ENCODE measurements at places on chromosomes 1 and 21.

DNA sequence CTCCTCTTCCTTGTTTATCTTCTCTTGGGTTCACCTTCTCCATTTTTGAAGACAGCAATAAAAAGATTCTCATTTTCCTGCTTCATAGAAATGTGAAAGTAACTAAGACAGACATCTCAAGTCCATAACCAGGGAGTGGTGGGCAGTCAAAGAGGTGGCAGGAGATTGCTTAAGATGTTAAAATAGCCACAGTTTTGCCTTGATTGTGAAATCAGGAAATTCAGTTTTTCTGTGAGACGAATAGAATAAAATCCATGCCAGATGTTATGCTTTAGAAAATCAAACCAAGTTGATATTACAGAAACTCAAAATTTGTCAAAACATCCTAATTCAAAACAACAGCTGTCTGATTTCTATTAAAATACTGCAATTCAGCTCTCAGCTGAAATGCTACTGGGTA is 57.2 kb downstream of the TNN start:
- no peak for DNase-seq

GRCh38 chr1:2797741-2798016 is 3.8 kb downstream of the TTC34 start:
- DNase-seq: no peak

DNA sequence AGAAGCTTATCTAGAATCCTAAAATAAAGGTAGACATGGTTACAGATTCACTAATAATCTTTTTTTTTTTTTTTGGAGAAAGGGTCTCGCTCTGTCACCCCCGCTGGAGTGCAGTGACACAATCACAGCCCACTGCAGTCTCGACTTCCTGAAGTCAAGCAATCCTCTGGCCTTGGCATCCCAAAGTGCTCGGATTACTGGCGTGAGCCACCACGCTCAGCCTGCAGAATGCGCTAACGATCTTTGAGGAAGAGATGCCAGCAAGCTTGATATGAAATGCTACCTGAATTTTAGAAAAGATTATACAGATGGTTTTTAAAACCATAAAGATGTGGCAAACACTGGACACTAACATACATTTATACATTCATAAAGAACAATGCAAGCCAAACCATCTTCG is 4.1 kb upstream of the GNPAT start:
- DNase-seq: no peak

DNA sequence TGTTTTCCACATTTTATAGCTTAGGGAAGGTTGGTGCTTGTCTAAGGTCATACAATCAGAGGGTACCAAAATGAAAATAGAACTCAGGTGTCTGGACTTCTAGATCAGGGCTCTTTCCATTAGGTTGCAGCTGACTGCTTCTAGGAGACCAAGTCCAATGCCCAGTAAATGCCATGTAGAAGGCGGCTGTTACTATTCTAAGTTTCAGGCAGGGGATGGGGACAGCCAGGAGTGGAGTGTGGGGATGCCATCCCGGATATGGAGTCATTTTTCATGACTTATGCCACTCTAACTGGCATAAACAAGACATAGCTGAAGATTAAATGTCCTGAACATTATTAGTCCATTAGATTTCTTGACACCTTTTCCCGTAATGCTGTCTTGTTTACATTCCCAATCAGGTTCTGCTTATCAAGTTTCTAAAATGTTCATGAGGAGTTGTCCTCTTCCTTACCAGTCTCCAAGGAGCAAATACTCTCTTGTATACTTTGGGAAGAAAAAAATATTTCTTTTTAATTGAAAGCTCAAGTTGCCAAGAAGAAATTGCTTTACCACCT is 31.5 kb downstream of the XCL1 start:
- no peak for DNase-seq

DNA sequence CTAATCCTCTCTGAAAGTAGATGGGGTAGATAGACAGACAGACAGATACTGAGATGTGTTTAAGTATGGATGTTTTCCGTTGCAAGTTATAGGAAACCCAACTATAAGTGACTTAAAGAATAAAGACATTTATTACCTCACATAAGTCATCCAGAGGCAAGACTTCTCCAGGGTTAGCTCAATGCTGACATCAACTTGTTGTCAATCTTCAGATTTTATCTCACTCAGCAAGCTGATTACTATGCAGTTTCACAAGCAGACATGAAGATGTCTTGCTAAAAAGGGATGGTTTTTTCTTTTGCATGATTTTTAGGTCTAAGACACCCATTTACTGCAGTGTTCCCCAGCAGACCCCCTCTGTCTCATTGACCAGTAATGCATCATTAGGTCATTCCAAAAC is 30.7 kb upstream of the ZNF362 start:
- DNase-seq: no peak

DNA sequence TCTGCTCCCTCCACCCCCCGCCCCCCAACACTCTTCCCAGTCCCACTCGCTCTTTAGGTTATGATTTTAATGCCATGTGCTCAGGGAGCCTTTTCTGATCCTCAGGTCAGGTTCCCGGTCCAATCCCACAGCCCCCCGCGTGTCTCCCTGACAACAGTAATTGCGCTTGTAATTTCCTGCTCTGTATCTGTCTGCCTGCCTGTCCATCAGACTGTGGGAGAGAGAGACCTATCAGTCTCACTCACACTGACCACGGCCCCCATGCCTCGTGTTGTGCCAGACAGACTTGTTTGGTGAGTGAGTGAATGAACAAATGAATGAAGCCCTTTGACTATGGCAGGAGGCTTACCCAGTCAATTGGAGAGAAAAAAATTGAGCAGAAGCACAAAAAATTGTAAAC is 50.8 kb upstream of the ECE1 start:
- no peak for DNase-seq

- DNase-seq: no peak
These were observed 124.9 kb downstream of the ITSN1 start for GRCh38 chr21:33767236-33767635.
